ENCODE measurements at places on chromosomes 7 and 10.

DNA sequence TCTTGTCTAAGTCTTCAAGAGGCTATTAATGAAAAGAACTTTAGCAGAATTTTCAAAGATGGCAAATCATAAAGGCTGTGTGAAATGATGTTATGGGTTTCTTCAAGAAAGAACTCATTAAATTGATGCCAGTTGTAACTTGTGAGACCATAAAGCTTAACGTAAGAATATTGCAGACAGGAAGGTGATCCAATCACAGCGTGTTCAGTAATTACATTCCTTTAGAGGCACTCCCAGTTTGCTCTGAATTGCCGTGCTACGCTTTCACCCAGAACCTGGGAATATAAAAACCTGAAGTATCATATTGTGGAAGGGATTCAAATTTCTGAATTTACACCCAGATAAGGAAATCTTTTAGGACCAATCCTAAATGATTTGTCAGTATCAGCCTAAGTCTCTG, 64.1 kb upstream of the ITGB1 start:
- DNase-seq: no peak

- no peak for DNase-seq
Measured at GRCh38 chr7:2201128-2201527, 31.6 kb downstream of the MAD1L1 start.

GRCh38 chr10:103548581-103549348, 55.3 kb downstream of the NEURL1 start:
- no peak for DNase-seq

- no peak for DNase-seq
Measured at GRCh38 chr10:49096890-49097445, 18.4 kb downstream of the VSTM4 start.

DNA sequence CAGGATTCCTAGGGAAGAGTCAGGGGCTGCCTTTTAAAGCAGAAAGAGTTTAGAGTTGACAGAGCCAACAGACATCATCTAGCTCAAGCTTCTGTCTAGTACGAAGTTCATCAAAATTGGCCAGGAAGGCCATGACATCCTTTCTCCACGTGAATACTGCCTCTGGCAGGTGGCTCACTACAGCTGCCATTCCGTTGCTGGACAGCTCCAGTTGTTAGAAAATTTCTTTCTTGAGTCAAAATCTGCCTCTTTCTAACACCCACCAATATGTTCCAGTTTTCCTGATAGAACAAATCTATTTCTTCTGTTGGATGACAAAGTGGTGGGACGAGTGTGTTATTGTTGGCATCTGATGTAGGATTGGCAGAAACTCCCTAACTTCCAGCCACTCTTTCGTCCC, 154.9 kb downstream of the ADRA2A start:
- DNase-seq: no peak

GRCh38 chr10:6034371-6034770, 27.8 kb downstream of the IL2RA start:
- no peak for DNase-seq

DNA sequence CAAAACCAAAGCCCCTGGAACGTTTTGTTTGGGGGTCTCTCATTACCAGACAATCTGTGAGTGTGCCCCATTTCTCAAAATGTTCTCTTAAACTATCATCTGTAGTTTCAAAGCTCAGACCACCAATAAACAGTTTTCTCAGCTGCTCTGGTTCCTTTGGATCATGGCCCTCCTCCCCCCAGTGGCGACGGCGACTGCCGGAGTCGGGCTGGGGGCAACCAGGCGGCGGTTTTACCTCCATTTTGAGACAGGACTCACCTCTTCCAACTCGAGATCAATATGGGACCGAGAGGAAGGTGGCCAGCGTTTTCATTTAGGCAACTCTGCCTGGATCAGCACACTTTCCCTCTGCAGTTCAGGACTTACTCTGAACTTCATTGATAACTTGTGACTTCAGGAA, 141.5 kb upstream of the ZNF32 start:
- no peak for DNase-seq

DNA sequence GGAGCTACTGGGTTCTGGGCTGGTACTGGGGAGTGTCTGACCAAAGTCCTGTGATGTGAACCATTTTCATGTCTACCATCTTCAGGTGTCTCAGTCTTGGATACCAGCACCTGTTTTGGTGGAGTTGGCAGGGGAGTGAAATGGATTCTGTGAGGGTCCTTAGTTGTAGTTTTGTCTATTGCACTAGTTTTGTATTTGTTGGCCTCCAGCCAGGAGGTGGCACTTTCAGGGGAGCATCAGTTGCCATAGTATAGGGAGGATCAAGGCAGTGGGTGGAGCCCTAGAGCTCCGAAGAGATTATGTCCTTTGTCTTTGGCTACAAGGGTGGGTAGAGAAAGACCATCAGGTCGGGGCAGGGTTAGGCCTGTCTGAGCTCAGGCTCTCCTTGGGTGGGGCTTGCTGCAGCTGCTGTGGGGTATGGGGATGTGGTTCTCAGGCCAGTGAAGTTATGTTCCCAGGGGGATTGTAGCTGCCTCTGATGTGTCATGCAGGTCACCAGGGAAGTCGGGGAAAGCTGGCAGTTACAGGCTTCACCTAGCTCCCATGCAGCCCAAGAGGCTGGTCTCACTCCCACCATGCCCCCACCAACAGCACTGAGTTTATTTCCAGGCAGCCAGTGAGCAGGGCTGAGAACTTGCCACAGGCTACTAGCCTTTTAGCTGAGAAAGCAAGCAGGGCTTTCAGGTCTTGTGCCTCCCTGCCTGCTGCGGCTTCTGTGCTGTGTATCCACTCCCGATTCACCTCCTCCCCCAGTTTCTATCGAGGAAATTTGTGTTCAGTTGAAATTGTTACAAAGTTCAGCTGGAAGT, 153.1 kb downstream of the ZNF365 start:
- no peak for DNase-seq

DNA sequence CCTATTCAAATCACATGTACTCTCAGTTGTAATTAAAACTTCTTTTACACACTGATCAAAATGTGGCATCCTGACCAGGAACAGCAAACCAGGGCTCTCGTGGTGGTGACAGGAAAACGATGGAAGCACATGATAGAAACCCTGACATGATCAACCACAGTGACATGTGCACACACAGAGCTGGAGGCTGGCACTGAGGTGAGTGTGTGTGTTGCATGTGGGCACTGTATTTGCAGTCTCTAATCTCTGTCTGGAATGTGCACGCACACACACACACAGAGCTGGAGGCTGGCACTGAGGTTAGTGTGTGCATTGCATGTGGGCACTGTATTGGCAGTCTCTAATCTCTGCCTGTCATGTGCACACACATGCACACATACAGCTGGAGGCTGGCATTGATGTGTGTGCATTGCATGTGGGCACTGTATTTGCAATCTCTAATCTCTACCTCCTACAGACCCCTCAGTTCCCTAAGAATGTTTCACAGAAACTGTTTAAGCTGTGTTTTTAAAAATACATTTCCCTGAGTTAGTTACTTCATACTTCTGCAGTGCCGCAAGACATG, 406.9 kb downstream of the SFMBT2 start:
- DNase-seq: no peak

DNA sequence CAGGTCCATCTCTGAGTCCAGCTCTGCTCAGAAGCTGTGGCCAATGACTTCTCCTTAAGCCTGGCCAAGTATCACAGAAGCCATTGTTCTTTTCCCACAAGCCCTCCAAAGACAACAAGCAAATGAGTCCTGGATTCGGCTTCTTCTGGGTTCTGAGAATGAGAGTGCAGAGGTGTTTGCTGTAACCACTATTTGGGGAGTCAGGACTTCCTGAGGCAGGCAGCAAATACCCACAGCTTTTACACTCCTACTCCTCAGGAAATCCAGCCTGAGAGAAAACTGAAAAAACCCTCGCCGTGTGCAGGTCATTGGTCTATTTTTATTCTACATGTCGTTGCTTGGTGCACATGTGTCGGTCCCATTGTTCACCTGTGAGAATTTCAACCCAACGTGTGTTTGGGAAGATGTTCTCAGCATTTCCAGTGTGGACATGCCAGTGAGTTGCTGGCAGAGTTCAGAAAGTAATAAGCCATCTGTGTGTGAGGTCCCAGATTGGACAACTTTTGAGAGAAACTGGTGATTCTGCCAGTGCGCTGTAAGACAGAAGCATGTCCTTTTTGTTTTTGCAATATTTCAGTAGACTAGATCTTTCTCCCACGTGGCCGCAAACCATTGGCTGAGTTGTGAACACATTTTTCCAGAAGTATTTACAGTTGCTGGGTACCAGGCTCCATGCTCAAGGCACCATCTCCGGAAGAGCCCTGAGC, 121.6 kb upstream of the LYZL2 start:
- DNase-seq: peak; percentile 16

GRCh38 chr10:3783682-3784432, 1.2 kb downstream of the KLF6 start:
- DNase-seq: peak; percentile 73

- no peak for DNase-seq
Measured at GRCh38 chr7:112635742-112636141, 154.5 kb downstream of the TMEM168 start.

- DNase-seq: no peak
Measured at GRCh38 chr7:17447728-17448478, 149.5 kb downstream of the AHR start.

DNA sequence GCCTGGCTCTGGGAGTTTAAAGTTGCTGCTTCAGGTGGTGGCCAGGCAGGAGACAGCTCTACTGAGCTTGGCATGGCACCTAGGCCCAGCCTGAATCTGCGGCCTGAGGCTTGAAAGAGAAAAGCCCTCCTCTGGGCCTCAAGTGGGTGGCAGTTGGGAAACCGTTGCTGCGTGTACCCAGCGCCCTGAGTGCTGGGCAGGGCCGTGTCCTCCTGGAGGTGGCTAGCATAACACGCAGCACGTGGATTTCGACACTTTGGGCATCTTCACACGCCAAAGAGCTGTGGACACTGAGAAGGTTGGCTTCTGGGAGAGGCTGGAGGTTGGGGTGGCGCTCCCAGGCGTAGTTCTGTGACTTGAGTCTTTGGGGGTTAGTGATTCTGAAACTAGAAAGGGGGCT, 2.5 kb downstream of the ZNF316 start:
- no peak for DNase-seq

DNA sequence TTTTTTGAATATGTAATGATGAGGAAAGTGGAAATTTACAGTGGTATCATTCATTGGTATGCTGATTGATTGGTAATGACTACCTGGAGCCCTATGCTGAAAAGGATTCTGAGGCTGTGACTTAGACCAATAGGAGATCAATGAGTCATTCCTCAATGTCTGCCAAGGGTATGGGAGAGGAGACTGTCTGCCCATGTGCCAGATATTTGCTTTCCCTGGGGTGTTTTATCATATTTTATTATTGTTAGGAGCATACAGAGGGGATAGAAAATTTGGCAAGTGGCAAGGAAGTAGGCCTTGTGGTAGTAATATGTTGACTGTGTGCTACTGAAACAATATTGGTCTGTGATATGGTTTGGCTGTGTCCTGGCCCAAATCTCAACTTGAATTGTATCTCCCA, 54.8 kb downstream of the ASAH2B start:
- no peak for DNase-seq

Measured in KBM-7 (cell line).